Tibial nerve (tissue), 4 donors: ENCODE measurements at places on chromosomes 6 and 20.

DNA sequence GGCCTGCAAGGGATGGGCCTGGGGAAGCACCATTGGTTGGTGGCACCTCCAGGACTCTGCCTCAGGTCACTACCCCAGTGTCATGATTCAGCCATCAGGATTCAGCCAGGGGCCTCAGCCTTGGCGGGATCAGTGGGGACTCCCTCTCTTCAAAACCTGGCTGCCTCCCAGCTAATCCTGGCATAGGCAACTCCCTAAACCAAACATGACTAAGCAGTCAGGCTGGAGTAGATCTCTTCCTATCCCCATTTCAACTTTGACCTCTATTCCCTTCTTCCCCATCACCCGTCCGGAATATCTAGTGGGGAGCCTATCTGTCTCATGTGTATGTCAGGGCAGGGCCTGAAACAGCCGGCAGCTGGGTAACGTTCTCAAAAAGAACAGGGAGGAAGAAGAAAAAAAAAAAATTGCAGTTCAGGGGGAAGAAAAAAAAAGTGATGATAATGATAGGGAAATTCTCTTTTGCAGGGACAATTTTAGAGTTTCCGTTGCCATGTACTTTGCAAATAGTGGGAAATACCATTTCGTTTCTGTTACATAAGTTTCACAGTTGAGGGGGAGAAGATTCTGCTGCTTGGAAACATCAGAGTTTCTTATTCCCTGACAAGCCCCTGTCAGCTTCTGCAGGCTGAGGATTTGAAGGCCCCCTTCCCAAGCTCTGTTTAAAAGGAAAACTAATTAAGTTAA lies 4.1 kb upstream of the PREX1 start:
- peak; percentile 25 for DNase-seq

DNA sequence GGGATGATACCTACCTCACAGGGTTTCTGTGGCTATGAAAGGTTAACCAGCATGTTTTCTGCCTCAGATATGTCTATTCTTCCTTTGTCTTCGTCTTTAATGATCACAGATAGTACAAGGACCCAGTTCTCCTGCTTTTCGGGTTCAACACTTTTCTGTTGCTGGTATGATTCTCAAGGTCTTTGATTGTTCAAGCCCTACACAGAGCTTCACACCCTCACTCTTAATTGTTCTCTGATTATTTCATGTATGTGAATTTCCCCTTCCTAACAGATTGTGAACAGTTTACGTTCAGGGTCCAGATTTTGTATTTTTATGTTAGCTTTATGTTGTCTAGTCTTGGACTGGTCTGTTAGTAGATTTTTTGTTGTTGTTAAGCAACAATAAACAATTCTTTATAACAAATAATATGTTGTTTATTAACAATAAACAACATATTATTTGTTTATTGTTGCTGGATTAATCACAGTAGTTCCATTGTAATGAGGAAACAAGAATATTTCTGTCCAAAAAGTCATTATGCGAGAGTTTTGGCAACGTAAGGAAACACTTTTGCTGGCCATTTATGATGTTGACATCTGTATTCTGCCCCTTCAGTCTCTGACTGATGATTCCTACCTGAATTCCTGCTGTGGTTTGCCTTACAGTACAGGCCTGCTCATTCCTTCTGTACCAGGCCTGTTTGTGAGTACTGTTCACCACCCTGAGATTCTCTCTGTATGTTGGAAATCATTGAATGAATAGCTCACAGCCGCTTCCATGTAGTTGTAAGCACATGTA lies 27.2 kb upstream of the TULP4 start:
- no peak for DNase-seq

- no peak for DNase-seq
Observed at GRCh38 chr6:137543114-137543513, 48.9 kb upstream of the OLIG3 start.

- DNase-seq, result no peak
Observed at GRCh38 chr20:51886341-51886740, 84.0 kb upstream of the SALL4 start.

DNA sequence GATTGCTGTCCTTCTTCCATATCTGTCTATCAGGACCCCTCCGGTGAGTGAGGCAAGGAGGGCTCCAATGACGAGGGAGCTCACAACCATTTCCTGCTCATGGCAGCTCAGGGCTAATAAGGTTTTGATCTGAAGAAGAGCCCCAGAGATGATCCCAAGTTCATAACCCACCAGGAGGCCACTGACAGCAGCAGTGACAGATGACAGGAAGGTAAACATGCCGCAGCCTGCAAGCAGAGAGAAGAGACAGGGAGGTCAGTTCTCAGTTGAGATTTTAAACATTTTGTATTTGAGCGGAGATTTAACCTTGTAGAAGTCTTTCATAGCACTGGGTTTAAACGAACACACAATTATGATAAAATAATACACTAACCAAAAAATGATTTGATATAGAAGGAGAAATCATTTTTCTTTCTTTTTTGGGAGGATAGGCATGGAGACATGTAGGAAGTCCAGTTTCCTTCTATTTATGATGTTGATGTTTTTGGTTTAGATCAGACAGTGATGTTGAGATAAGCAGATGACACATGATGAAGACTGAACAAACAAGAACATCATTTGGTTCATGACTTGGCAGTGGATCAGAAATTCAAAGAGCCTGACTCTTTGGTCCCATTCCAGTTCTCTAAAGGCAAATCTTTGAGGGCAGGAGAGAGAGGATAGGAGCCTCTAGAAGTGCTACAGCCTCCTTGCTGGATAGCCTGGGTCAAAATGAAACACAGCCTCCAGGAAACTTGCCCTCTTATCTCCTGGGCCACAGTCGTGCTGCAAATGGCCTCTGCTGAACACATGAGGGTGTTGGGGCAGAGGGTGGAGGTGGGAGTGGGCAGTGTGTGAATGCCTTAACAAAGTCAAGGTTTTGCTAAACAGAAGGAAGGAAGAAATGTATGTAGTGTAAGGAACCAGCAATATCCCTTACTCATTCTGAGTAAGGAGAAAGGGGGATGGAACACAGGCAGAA lies 22.6 kb downstream of the SLC2A12 start:
- DNase-seq, result no peak

DNA sequence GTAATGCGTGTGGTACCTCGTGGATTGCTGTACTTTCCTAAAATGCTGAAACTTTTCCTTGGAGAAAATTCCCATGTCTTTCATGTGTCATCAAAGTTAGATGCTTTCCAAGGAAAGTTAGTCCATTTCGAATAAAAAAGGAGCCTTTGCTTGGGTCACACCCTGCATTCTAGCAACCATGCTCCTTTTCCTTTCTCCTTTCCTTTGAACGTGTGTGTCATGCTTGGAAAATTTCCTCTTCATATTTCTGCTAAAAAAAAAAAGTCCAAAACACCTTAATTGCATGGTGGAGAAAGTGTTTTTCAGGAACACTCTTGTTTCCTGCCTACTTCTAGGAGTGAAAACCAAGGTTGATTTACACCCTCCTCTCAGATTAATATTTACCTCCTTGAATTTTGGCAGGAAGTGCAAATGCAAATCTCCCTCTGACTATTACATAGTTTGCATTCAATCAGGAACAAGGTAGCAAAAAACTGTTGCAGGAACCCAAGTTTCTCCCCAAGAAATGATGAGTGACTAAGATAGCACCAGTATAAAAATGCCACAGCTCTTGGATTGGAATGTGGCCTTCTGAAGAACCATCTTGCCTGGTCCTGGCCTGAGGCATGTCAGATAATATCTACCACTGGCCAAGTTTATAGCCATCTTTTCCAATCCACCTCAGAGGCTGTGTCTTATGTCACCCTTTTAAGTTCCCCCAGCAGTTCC lies 590.6 kb downstream of the QKI start:
- DNase-seq, result no peak

GRCh38 chr6:80234401-80234800 lies 127.9 kb downstream of the BCKDHB start:
- DNase-seq, result no peak

- DNase-seq, result no peak
Observed at GRCh38 chr6:104541411-104541810, 318.3 kb downstream of the HACE1 start.

DNA sequence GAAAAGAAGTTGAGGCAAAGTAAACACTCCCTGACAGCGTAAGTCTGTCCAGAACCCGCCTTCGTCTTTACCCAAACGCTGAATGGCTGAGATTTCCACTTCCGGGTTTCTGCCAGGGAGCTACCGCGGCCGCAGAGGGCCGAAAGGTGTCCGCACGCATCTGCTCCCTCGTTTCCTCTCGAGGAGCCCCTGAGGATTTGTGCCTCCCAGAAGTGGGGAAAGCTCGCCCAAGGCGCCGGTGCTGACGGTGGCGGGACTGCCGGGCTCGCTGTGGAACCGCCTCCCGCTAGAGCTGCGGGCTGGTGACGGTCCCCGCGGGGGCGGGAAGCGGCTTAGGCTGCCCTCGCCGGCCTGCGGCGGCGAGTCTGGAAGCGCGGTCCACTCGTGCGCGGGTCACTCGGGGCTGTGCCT lies 1760.2 kb upstream of the DEFB115 start:
- DNase-seq, result no peak

- DNase-seq, result no peak
Observed at GRCh38 chr6:159525445-159526025, 167.5 kb downstream of the SOD2 start.

- no peak for DNase-seq
Observed at GRCh38 chr20:37361336-37361735, 15.4 kb downstream of the SRC start.

GRCh38 chr6:159093609-159094443 lies 49.0 kb upstream of the TAGAP start:
- no peak for DNase-seq

DNA sequence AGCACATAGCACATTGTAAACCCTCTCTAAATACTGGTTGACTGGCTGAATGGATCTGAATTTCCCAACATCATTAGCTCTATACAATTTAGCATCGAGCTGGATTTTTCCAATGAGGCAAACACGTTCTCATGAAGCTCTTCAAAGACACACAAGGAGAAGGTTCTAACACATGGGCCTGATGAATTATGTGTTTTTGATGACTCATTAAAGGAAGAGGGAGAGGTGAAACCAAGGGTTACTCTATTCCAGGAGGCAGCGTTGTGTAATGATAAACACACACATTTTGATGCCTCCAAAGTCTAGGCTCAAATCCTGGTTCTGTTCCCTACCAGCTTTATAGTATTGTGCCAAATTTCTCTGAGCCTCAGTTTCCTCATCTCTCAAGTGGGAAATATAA lies 84.3 kb downstream of the PFDN4 start:
- DNase-seq, result no peak

GRCh38 chr20:32474717-32474966 lies 110.5 kb downstream of the NOL4L start:
- DNase-seq, result no peak

- no peak for DNase-seq
Observed at GRCh38 chr20:45861221-45862075, 4.0 kb downstream of the ZSWIM3 start.

- DNase-seq, result no peak
Observed at GRCh38 chr20:61609461-61609860, 357.4 kb downstream of the CDH4 start.
